ENCODE measurements at places on chromosomes 3 and 15.

DNA sequence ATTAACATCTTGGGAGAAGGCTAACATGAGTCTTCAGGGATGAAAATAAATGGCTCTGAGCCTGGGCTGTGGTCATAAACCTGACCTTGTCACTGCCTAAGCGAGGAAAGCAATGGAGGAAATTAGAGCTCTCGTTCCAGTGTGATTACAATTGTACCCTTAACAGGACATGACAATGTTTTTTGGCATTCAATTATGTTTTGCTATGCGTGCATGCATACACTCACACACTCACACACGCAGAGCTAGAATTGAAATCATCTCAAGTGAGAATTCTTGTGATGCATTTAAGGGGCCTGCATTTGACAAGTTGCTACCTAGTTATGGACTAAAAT is 24.1 kb downstream of the ZNF80 start:
- H3K27me3 ChIP-seq, result no peaks in the 10 kb centered on the region
- H3K4me3 ChIP-seq, result no peak overlapping the region
- DNase-seq, result no peak
- peaks cover 8% of the 10 kb centered on the region for H3K4me1 ChIP-seq
- H3K27ac ChIP-seq, result no peak overlapping the region

GRCh38 chr3:185715091-185715490 is 109.8 kb downstream of the IGF2BP2 start:
- no peaks in the 10 kb centered on the region for H3K36me3 ChIP-seq
- H3K27ac ChIP-seq, result no peak overlapping the region
- H3K27me3 ChIP-seq, result peaks cover 5% of the 10 kb centered on the region
- H3K4me3 ChIP-seq, result no peak overlapping the region
- H3K4me1 ChIP-seq, result no peaks in the 10 kb centered on the region

DNA sequence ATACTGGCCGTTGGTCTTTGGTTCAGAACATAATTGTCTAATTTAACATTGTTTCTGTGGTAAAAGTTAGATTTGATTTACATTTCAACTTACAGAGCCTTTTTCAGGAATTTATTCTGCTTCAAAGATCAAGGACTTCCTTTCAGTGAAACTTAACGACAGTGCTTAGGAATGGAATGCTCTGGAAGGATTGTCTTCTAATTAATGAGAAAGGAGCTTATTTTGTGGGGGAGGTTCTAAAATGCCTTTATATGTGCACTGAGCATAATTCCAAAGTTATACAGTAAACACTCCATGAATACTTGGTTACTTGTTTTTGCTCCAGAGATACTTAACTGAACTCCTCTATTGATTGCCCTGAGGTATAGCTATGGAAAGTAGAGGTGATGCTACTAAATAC is 75.7 kb downstream of the CACNA1D start:
- no peaks in the 10 kb centered on the region for H3K4me1 ChIP-seq
- peaks cover 27% of the 10 kb centered on the region for H3K27me3 ChIP-seq
- H3K36me3 ChIP-seq, result no peaks in the 10 kb centered on the region
- no peak for DNase-seq
- H3K27ac ChIP-seq, result no peak overlapping the region

- H3K4me1 ChIP-seq, result peaks cover 21% of the 10 kb centered on the region
- DNase-seq, result no peak
- H3K27me3 ChIP-seq, result no peaks in the 10 kb centered on the region
- no peak overlapping the region for H3K27ac ChIP-seq
- H3K36me3 ChIP-seq, result peaks cover 38% of the 10 kb centered on the region
These were observed 20.5 kb downstream of the EXOG start for GRCh38 chr3:38516669-38517068.

- H3K27me3 ChIP-seq, result no peaks in the 10 kb centered on the region
- H3K4me3 ChIP-seq, result peak overlapping the region; percentile 45
- peaks cover 51% of the 10 kb centered on the region for H3K36me3 ChIP-seq
- peak overlapping the region; percentile 55 for H3K27ac ChIP-seq
- DNase-seq, result no peak
- H3K4me1 ChIP-seq, result peaks cover 39% of the 10 kb centered on the region
These were observed 197.4 kb downstream of the KLHL25 start for GRCh38 chr15:85597155-85597815.

DNA sequence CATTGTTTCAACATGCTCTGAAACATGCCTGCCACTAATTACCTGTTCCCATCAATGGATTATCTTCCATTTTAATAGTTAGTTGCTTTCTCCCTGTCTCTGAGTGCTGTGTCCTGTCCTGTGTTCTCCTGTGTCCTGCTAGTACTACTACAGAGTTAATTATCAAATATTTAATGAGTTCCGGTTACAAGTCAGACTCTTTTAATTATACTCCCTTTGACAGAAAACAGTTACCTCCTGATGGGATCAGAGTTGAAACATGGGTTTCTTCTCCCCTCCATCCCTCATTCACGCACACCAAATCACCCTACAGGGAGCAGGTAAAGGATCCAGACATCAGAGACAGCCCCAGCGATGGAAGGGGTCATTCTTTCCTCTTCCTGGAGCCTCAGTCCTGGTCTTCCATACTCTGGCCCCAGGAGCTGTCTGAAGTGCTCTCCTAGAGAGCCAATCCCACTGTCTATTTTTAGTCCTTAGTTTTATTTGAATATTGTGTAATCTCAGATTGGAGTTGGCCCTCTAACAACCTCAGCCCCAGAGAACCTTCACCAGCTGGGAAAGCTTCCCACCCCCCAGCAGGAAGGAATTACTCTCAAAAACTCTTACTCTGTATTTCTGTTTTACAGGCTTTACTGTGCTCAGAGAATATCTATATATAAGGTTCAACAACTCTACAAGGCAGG is 137.0 kb upstream of the C2CD4B start:
- H3K36me3 ChIP-seq, result no peaks in the 10 kb centered on the region
- no peak overlapping the region for H3K27ac ChIP-seq
- H3K27me3 ChIP-seq, result peaks cover 3% of the 10 kb centered on the region
- H3K4me1 ChIP-seq, result peaks cover 8% of the 10 kb centered on the region
- no peak for DNase-seq

DNA sequence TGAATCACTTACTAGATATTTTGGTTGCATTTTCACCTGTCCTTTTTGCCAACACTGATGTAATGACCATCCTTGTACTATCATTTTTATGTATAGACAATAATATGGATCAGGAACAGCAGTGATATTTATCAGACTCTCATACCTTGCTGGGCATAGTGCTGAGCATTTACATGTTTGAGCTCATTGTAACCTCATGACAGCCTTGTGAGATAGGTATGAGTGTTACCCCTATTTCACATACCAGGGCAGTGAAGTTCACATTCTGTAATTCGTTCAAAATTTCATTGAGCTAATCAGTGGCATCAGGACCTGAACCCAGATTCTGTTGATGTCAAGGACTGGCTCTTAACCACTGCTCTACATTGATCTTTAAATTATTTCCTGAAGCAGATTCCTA is 221.5 kb upstream of the TBL1XR1 start:
- no peak overlapping the region for H3K4me3 ChIP-seq
- H3K36me3 ChIP-seq, result no peaks in the 10 kb centered on the region
- no peaks in the 10 kb centered on the region for H3K27me3 ChIP-seq
- peaks cover 36% of the 10 kb centered on the region for H3K4me1 ChIP-seq

- no peak overlapping the region for H3K27ac ChIP-seq
These were observed 5.6 kb downstream of the CHRNA3 start for GRCh38 chr15:78615151-78615589.

DNA sequence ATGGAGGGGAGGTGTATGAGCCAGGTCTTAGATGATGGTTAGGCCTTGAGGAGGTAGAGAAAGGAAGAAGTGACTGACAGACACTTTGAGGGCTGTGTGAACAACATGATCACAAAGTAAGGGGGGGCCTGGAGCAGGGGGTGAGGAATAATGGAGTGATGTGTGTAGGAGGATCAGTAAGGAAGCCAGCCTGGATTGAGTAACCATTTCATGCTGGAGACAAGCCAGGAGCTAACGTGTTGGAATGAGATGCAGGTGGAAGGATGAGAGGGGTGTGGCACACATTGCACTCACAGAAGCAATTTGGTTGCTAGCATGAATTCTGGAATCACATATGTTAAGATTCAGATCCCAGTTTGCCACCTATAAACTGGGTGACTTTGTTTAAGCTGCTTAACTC is 65.5 kb downstream of the BBX start:
- DNase-seq, result no peak
- H3K4me3 ChIP-seq, result no peak overlapping the region
- H3K4me1 ChIP-seq, result peaks cover 15% of the 10 kb centered on the region
- no peak overlapping the region for H3K27ac ChIP-seq
- no peaks in the 10 kb centered on the region for H3K36me3 ChIP-seq
- no peaks in the 10 kb centered on the region for H3K27me3 ChIP-seq

DNA sequence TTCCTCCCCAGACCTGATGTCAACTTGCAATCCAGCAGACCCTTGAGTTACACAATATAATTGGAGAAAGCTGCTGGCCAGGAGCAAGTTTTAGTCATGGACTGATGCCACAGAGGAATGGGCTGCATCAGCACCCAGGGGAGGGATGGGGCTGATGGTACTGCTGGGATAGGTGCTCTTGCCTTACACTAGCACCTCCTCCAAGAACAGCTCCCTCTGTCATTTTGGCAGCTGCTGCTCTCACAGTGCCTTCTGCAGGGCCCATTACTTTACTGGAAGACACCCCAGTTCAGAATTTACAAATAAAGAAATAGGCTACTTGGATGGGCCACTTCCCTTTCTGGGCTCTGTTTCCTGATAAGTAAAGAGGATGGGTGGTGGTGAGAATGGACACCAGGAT is 85.3 kb upstream of the RORA start:
- no peak overlapping the region for H3K4me3 ChIP-seq
- H3K36me3 ChIP-seq, result no peaks in the 10 kb centered on the region

DNA sequence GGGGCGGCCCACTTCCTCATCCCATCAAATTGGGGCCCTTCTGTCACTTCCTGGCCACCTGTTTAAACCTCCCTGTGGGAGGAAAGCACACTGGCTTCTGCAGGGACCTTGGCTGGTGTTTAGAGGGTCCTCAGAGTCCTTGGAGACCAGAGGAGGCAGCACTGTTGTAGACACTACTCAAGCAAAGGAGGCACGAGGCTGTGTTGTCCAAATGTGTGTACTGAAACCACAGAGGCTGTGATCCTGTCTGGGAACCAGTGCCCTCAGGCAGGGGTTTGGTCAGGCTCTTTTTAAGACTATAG is 12.4 kb upstream of the SEC13 start:
- H3K36me3 ChIP-seq, result no peaks in the 10 kb centered on the region
- peaks cover 15% of the 10 kb centered on the region for H3K27me3 ChIP-seq
- no peak overlapping the region for H3K4me3 ChIP-seq
- no peak for DNase-seq
- no peak overlapping the region for H3K27ac ChIP-seq

- peaks cover 26% of the 10 kb centered on the region for H3K4me1 ChIP-seq
- DNase-seq, result no peak
- no peaks in the 10 kb centered on the region for H3K36me3 ChIP-seq
- H3K27ac ChIP-seq, result no peak within 1 kb of the TSS
- H3K27me3 ChIP-seq, result peaks cover 9% of the 10 kb centered on the region
These were observed at the start of gene LOXL1 for GRCh38 chr15:73926219-73927002. Gene LOXL1, plus strand, starts transcription at chr15:73926462. Its CDS starts 322 bp downstream, at chr15:73926784.

All from activated T-helper 2 cell treated with anti-CD3 and anti-CD28 coated beads, Interferon-gamma antibody, Interleukin-2, Interleukin-4, amounts not matched to agents 10 μg/mL and 5 μg/mL and 100 μg/mL, durations not matched to agents 14 hours and 24 hours and 36 hours (primary cell).